ENCODE measurements at places on chromosomes 12 and 14.
A peak's percentile ranks its signal among the peaks of the same experiment; 100 is the strongest.

DNA sequence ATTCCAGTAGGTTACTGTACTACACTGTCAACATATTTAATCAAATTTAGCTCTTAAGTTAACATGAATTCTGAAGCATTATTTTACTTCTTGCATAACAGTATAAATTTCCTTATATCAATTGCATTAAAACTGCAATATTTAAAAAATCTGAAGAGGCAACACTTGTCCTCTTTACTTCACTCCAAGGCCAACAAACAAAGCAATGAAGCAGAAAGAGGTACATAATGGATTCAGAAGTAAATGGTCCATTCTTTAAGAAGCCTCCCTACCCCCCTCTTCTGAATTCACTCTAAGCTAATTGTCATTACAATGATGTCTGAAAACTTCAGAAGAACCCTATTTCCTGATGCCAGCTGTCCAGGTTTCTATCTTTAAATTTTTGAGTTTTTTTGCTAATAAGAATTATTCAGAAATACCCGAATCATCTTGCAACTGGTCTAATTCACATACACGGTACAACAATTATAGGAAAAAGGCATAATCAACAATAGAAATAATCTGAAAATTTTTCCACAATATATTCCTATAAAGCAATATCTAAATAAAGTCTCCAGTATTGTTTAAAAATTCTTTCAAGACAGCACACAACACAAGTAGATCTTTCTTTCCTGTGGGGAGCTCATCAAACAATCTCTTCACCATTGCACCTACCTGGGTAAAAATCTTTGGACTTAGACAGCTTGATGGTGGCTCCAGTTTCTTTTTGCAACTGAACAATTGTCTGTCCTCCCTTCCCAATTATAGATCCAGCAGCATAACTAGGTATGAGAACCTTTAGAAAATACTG lies 2.9 kb downstream of the NOVA1 start:
- DNase-seq = no peak

DNA sequence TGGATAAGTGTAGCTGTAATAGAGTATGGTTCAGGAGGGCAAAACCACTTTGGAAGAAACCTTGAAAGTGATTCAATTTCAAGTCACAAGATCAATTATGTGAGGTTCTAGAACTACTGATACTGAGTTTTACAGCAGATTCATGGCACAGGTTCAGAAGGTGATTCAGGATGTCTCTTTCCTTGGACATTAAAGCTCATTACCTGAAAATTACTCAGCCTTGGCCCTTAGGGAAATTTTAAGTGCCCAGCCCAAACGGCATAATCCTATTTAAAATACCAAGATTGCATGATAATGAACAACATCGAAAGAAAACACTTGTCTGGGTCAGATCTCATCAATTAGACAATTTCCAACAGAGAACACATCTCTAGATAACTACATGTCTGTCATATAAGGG lies 70.2 kb upstream of the SLC38A2 start:
- DNase-seq = no peak

- DNase-seq = no peak
These were observed 10.8 kb downstream of the TMEM52B start for GRCh38 chr12:10189653-10190052.

- DNase-seq = no peak
These were observed 119.3 kb upstream of the CCDC198 start for GRCh38 chr14:57612946-57613345.

GRCh38 chr12:50151047-50151687 lies 16.0 kb downstream of the CERS5 start:
- DNase-seq = no peak

- DNase-seq = no peak
These were observed 364.9 kb downstream of the NRXN3 start for GRCh38 chr14:78535041-78535440.

DNA sequence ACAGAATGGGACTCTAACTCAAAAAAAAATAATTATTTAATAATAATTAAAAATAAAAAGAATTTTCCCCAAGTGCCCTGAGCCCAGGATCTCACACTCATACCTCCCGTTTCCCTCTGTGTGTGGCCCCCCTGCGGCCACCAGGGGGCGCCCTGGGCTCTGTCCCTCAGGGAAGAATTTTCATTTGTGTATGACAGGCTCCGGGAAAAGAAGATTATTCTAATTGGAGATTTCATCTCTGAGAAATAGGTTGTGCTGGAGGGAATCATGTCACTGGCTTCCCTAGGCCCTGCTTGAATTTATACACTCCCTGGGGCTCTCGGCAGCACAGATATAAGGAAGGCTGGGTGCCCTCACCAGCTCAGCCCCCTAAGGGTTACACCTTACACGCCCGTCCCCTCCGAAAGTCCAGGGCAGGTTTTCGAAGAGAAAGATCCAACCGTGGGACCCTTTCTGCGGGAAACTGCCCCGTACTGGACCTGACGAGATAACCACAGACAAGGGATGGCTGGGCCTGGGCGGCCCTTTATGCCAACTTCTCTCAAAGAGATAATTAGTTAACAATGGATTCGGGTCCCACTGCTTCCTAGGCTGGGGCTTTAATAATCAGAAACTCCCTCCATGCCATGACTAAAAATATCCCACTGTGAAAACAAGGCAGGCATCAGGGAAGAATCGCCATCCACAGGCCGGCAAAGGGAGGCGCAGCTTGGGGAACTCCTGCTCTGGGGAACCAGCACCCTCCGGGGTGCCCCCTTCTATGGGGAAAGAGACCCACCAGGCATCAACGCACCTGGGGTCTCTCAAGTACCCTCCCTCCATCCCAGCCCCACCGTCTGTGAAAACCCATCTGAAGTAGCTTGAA lies 80.7 kb downstream of the KDM2B start:
- DNase-seq = peak; percentile 64

DNA sequence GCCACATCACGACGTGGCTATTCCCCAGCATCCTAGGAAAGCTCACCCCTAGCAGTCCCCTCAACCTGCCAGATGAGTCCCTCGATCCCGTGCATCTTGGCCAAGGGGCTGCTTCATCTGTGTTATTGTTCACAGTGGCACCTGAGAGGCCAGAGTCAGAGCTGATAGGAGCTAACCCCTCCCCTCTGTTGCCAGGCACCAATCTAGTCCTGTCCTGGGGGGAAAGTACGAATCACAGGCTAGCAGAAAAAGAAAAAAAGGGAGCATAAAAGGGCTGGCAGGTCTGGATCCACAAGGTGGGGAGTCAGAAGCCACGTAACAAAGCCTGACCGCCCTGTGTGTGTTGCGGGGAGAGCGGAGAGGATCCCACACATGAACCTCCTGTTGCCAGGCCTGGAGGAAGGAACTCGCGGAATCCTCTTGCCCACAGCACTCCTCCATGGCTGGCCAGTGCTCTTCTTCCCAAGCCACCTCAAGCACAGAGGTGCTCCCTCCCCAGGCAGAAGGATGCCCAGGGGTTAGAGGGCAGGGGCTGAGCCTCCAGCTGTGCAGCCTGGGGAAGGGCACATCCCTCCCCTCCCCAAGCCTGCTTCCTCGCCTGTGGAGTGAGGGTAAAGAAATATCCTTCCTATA lies 91.8 kb downstream of the ITPK1 start:
- no peak for DNase-seq

- no peak for DNase-seq
These were observed 6.3 kb downstream of the SLC7A8 start for GRCh38 chr14:23177181-23177580.

DNA sequence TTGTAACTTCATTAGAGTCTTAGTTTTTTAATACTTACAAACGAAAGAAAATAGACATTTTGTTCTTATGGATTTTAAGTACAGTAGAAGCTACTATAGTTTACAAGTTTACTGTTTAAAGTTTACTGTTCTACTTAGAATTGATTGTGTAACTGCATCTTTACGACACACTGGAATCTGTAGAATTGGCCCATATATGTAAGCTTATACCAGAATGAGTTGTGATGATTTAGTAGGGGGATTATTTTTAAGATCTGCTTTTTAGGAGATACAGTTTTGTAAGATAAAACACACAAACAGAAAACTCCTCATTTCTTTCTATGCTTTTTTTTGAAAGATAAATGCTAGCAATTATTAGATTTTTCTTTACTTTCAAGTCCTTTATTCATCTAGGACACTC lies 30.2 kb upstream of the NAV3 start:
- DNase-seq = no peak

GRCh38 chr12:131318045-131318685 lies 364.5 kb downstream of the ADGRD1 start:
- DNase-seq = no peak

DNA sequence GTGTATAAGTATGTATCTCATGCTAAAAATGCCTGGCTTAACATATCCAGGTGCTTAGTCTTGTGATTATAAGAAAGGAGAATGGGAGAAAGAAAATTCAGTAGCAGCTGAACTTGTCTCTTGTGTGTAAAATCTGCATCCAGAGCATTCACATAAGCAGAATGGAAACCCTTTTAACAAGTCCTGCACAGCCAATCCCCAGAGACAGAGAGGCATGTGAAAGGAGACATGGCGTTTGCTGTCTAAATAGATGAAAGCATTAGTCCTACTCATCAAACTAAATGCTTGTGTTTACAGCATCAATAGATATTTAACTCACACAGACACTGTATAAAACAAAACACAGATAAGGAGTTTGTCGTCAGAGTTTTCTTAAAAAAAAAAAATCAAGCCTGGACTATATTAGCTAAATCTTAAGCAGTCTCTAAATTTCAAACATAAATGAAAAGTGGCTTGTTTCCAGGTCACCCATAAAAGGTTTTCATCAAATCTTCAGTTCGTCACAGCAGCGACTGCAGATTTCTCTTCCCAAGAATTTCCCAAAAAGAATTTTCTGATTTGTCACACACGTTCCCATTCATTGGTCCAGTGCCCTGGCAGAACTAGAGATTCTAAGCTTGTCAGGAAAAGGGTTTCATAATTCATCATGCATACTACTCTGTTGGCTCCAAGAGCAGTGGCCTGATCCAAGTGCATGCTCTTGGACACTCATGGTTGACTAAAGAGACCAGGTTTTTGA lies 249.2 kb downstream of the BTG1 start:
- DNase-seq = no peak

GRCh38 chr12:106885026-106885425 lies 70.7 kb upstream of the TMEM263 start:
- no peak for DNase-seq

GRCh38 chr14:95226801-95227200 lies 69.5 kb upstream of the DICER1 start:
- no peak for DNase-seq

GRCh38 chr12:5396541-5396940 lies 35.4 kb upstream of the NTF3 start:
- no peak for DNase-seq

DNA sequence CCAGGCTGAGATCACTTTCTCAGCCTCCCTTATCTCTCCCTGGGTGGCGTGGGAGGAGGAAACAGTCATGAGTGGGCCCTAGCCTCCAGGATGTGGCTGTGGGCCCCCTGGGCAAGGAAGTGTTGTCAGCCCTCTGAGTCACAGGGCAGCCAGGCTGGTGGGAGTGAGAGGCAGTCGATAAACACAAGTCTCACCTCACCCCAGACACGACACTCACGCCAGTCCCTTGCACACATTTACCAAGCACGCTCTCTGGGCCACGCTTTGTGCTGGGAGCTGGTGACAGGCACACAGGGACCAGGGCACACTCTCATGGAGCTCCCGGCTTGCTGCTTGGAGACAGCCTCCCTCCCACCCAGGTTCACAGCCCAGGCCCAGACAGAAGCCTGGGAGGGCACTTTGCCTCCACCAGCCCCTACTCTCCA lies 1.9 kb upstream of the KRT79 start:
- no peak for DNase-seq

GRCh38 chr12:109586385-109587296 lies 13.0 kb downstream of the MVK start:
- no peak for DNase-seq

DNA sequence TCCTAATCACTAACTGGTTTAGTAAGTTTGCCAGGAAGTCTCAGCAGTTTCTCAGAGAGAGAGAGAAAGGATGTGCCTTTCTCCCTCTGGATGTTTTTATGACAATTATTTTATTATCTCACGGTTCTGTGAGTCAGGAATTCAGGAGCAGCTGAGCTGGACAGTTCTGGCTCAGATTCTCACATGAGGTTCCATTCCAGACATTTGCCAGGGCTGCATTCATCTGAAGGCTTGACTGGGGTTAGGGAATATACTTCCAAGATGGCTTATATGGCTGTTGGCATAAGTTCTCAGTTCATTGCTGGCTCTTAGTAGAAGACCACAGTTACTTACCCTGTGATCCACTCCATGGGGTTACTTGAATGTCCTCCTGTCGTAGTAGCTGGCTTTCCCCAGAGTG lies 101.2 kb upstream of the ATF7IP start:
- no peak for DNase-seq

DNA sequence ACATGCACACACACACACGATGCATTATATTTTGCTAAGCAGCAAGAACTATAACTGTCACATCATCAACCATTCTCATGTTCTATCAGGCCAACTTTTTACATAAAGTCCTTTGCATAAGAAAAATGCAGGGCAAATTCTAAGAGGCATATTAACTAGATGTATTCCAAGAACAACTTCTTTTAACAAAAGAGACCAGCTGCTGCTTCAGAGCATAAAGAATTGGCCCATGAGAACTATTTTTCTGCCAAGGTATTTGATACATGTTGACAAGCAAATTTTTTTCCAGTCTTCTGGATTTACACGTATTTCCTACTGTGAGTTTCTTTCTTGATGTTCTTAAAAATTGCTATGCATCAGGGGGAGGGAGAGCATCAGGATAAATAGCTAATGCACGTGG lies 27.2 kb downstream of the GLT8D2 start:
- no peak for DNase-seq

- DNase-seq = no peak
These were observed 190.5 kb downstream of the TSPAN9 start for GRCh38 chr12:3267690-3268089.

DNA sequence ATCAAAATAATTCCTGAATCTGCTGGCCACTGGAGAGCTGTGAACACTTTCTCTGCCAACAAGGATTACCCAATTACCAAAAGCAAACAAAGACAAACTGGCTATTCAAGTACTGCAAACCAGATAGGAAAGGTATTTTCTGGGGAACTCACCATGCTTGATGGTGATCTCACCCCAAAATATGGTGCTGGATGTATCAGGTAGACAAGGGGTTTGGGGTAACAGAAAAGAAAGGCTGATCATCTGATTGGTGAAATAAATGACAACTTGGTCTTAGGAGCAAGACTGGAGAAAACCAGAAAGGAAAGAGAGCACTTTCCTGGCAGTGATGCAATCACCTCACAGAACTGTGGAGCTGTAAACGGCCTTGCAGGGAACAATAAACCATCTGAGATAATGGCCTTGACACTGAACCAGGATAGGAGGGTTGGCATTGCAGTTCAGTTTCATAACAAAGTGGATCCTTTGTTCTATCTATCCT lies 31.0 kb upstream of the NPFF start:
- DNase-seq = no peak

DNA sequence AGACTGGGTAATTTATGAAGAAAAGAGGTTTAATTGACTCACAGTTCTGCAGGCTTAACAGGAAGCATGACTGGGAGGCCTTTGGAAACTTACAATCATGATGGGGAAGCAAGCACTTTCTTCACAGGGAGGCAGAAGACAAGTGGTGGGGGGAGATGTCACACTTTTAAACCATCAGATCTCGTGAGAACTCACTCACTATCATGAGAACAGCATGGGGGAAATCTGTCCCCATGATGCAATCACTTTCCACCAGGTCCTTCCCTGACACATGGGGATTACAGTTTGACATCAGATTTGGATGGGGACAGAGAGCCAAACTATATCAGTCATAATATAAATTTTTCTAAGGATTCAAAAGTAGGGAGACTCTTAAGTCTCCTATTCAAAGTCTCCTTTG lies 46.0 kb downstream of the SPIC start:
- no peak for DNase-seq

All from omental fat pad (tissue), 4 donors.